ENCODE measurements at places on chromosomes 12 and 14.

DNA sequence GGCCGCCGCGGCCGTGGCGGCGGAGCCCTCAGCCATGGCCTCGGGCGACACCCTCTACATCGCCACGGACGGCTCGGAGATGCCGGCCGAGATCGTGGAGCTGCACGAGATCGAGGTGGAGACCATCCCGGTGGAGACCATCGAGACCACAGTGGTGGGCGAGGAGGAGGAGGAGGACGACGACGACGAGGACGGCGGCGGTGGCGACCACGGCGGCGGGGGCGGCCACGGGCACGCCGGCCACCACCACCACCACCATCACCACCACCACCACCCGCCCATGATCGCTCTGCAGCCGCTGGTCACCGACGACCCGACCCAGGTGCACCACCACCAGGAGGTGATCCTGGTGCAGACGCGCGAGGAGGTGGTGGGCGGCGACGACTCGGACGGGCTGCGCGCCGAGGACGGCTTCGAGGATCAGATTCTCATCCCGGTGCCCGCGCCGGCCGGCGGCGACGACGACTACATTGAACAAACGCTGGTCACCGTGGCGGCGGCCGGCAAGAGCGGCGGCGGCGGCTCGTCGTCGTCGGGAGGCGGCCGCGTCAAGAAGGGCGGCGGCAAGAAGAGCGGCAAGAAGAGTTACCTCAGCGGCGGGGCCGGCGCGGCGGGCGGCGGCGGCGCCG is 381 bp downstream of the YY1 start:
- peak; percentile 51 for DNase-seq

GRCh38 chr12:18224745-18225144 is 36.6 kb upstream of the PIK3C2G start:
- no peak for DNase-seq

DNA sequence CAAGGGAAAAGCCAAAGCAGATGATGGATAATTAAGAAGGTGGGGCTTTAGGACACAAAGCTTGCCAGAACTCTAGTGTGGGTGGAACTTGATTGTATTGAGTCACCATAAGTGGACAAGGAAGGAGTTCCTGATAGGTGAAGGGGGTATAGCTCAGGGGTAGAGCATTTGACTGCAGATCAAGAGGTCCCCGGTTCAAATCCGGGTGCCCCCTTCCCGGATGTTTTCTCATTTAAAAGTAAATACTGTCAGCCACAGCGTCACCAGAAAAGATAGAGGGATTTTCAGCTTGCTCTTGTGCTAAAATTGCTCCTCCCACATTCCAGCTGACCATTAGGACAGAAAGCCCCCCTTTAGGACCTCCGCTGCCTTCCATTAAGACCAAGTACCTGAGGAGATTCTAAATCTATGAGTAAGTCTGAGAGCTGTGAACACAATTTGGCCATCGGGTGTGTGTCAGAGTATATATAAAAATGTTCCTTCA is 36.6 kb downstream of the DCAF4 start:
- DNase-seq: no peak

DNA sequence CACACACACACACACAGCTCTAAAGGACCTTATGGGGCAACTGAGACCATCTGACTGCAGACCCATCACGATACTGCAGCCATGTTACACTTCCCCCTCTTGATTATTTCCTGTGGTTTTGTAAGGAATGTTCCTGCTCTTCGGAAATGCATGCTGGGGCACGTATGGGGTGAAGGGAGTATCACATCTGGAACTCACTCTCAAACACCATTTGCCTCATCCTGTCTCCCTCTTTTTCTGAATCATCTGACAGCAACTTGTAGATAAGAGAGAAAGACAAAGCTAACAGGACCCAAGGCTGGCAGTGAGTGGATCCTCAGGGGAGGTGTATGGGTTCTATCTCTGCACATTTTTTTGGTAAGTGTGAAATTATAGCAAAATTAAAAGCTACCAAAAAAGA is 50.3 kb downstream of the RIMBP2 start:
- no peak for DNase-seq
